GM12865 (cell line): ENCODE measurements at places on chromosomes 12 and 14.

DNA sequence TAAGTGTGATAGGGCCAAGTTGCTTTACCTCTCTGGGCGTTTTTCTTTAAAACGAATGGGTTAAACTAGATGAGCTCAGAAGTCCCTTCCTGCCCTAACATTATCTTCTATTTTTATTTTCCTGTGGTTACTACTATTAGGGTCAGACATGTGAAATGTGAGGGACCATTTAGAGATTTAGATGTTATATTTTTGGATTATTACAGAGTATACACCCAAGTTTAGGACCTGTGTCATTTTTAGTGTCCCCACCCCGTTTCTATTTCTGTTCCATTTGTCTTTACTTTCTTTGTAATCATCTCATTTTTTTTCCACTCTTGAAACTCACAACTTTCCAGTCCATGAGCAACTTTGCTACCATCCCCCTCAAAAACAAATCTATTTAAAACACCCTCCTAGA is 56.3 kb downstream of the SLC4A8 start:
- DNase-seq = peak; percentile 28

DNA sequence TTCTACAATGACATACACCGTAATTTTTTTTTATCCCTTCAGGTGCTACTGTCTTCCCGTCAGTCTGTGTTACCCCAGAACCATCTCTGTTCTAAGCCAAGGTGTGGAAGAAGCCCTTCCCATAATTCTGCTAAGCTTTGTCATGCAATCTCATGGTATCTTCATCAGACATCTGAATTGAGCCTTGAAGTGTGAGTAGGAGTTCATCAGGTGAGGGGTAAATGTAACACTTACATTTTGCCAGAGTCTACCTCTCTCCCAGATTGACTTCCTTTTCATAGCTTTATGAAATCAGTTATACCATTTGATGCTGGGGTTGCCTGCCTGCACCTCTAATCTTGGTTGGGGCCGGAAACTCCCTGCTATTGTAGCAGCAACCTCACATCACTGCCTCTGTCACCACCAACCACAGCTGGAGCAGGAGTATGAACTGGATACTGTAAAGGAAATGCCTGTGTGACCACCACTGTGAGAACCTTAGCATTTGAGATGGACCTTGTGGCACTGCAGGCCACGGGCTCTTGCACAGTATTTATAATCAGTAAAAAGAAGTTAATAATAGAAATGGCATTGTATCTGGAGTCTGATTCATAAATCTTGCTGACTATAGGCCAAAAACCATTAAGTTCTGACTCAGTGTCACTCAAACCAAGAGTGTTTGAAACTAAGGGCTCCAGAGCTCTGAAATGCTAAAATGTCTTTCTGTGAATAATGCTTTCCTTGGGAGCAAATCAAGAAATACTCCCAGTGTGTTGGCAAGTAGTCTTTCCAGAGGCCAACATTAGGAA is 58.7 kb upstream of the STK38L start:
- DNase-seq = peak; percentile 93

DNA sequence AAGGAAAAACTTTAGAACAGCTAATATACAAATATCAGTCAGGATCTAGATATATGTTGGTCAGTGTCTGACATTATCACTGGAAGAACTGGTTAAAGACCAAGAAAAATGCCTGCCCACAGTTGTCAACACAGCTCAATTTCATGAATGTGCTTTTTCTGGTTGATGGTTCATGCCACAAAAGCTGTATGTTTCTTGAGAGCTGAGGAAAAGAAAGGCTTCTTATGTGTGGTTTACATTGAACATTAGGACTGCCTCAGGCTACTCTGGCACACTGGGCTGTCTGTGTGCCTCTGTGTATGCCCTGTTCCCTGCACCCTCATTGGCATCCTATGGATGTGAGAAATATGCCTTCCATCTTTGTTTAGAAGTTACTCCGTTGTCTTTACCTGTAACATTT is 218.8 kb upstream of the RGS6 start:
- no peak for DNase-seq

GRCh38 chr14:103220134-103220981 is 97.1 kb downstream of the TNFAIP2 start:
- no peak for DNase-seq

GRCh38 chr12:67765776-67766766 is 117.5 kb downstream of the DYRK2 start:
- no peak for DNase-seq

DNA sequence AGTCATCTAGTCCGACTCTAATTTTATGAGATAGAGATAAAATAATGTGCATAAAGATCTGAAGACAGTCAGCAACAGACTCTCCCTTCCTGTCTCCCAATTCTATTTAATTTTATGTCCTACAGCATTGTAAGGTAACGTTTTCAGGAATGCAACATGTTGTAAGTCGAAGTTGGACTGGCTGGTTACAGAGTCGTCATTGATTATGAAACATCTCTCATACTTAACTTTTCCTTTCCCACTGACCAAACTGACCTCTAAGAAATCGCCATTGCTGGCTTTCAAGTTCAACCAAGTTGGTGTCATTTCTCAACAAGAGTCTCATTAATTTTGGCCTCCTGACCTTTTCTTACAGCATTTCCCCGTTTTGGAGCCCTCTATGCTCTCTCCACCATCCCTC is 4.9 kb upstream of the RIC8B start:
- no peak for DNase-seq

DNA sequence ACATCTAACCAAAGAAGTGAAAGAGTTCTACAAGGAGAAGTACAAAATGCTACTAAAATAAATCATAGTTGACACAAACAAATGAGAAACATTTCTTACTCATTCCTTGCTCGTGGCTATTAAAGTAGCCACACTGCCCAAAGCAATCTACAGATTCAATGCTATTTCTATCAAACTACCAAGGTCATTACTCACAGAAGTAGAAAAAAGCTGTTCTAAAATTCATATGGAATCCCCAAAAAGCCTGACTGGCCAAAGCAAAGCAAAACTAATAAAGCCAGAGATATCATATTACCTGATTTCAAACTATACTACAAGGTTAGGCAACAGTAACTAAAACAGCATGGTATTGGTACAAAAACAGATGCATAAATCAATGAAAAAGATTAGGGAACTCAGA is 305.6 kb downstream of the RPAP3 start:
- no peak for DNase-seq
